GM10248 (cell line): ENCODE measurements at places on chromosomes 5 and 9.

GRCh38 chr5:71986101-71986500, 121.2 kb upstream of the MAP1B start:
- no peak for DNase-seq

DNA sequence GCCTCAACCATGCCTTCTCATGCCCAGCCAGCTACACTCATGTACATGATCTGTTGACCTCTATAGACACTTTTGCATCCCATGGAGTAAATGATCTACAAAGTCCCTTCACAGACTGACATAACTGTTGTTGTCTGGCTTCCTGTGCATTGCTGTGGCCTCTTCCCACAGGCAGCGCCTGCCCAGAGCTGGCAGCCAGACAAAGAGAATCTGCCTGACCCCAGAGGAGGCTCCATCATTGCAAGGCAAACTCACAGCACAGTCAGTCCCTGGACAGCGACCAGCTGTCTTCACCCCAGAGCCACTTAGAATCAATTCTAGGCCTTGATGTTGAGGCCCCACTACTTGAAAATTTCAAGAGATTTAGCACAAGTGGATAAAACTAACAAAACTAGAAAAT, 65.5 kb downstream of the INSYN2B start:
- DNase-seq = no peak

DNA sequence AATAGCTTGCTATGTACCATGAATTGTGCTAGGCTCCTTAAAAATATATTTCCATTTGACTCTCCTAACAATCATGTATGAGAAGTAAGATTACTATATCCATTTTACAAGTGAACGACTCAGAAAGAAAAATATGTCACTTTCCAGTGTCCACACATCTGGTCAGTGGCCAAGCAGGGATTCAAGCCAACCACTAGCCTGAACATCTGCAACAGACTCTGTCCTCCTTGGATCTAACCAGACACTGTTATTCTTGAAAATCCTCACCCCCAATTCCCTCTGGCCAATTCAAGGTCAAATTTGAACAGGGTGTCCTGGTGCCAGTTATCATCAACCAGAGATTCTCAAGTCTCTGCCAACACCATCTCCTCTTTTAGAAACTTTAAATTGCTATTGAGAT, 344.1 kb upstream of the WWC1 start:
- DNase-seq = no peak

DNA sequence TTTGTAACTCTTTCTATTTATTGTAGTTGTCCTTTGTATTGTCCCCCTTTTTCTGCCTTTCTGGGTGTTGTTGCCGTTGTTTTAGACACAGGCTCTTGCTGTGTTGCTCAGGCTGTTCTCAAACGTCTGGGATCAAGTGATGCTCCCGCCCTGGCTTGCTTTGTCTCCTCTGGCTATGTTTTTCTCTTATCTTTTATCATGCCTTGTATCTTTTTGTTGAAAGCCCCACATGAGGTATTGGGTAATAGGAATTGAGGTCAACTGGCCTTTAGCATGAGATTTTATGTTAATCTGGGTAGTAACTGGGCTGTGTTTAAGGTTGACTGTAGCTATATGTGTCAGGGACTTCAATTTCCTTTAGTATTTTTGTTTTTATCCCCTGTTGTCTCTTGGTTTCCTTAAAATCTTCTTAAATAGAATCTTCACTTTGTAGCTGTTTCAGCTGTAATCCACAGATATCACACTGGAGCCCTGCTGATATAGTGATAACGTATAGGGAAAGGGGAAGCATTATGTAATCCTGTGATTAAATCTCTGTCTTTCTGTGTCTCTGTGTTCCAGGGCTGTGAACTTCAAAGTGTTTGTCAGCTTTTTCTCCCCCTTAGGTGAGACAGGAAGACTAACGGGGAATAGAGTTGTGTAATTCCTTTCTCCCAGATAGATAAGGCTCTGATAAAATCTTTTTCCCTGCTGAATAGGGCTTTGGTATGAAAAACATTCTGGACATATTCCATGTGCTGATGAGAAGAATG, 25.9 kb upstream of the CACNA1B start:
- DNase-seq = no peak

DNA sequence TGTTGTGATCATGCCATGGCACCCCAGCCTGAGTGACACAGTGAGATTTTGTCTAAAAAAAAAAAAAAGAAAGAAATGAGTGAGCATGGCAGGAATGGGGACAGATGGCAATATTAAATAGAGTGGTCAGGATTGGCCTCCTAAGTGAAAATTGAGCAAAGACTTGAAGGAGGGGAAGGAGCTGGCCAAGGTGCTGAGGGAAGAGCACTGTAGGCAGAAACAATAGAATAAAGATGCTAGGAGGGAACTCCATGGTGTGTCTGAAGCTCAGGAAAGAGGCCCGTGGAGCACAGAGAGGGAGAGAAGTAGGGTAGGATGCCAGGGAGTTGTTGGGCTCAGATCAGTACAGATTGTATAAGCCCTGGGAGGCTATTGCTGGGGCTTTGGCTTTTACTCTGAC, 64.4 kb upstream of the PCAT7 start:
- no peak for DNase-seq
